Effector memory CD4-positive, alpha-beta T cell (primary cell): ENCODE measurements at places on chromosomes 16 and 17.

- DNase-seq: no peak
Measured at GRCh38 chr16:69298261-69298660, 12.9 kb upstream of the VPS4A start.

DNA sequence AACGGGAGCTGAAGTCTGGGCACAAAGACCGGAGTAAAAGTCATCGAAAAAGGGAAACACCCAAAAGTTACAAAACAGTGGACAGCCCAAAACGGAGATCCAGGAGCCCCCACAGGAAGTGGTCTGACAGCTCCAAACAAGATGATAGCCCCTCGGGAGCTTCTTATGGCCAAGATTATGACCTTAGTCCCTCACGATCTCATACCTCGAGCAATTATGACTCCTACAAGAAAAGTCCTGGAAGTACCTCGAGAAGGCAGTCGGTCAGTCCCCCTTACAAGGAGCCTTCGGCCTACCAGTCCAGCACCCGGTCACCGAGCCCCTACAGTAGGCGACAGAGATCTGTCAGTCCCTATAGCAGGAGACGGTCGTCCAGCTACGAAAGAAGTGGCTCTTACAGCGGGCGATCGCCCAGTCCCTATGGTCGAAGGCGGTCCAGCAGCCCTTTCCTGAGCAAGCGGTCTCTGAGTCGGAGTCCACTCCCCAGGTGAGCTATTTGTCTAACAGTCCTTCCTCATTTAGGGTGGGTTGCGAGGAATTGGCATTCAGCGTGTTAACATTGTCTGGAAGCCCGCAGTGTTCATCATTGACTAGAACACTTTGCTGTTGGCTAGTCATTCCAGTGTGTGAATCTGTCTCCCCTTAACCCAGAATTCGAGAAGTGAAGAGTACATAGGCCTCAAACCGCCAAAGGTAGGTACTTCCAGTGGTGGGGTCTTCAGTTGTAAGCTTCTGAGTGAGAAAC lies 1.5 kb downstream of the CDK12 start:
- DNase-seq: no peak

DNA sequence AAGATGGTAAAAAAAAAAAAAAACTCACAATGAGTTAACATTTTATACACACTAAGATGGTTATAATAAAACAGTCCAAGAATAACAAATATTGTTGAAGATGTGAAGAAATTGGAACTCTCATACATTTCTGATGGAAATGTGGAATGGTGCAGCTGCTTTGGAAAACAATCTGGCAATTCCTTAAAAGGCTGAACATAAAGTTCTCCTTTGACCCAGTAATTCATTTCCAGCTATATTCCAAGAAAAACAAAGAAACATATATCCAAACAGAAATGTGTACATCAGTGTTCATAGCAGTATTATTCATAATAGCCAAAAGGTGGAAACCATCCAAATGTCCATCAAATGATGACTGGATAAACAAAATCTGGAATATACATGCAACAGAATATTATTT lies 97.3 kb upstream of the NETO2 start:
- no peak for DNase-seq

- DNase-seq: no peak
Measured at GRCh38 chr17:77723909-77724875, 234.3 kb upstream of the TNRC6C start.
